Activated CD4-positive, alpha-beta T cell treated with anti-CD3 and anti-CD28 coated beads, Interleukin-2, amount 50 U/mL, for 4 hours (primary cell): ENCODE measurements at places on chromosomes 7 and 10.

DNA sequence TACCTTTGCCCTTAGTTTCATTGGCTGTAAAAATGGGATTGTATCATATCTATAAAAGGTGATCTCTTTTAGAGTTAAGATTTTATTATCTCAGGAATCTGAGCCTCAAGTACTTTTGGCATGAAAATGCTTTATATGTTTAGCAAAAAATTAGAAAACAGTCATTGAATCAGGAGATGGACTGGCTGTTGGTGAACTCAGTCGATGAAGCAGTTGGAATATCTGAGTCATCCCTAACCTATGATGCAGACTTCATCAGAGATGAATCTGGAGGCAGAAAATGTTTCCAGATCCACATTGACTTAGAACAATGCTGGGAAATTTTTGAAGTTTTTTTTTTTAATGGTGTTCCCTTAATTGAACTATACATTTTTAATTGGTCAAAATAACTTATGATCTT is 228.5 kb downstream of the SLC25A13 start:
- no peak for DNase-seq

DNA sequence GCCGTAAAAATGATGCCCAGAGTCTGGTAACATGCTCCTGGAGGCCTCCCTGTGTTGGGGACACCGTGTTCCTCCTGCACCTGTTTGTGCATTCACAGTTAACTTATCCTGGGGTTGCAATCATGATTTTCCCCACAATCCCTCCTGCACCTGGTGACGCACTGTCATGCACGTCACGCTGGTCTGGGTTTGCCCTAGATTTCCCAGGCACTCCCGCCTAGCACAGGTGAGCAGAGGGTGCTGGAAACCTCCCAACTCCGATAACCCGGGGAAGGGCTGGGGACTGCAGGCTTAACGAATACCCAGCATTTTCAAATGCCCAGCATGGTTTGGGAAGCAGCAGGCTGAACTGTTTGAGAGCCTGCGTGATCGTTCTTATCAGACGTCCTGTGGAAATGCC is 427.1 kb downstream of the TCERG1L start:
- no peak for DNase-seq

- DNase-seq = no peak
These were observed at the start of gene HMX2 for GRCh38 chr10:123147635-123148413. Gene HMX2 (plus strand): TSS chr10:123148136. CDS start chr10:123148379, 243 bp downstream.

- DNase-seq = no peak
These were observed 88.3 kb upstream of the AGK start for GRCh38 chr7:141462958-141463357.

- DNase-seq = no peak
These were observed 15.6 kb upstream of the AKR1C3 start for GRCh38 chr10:5078547-5079180.

DNA sequence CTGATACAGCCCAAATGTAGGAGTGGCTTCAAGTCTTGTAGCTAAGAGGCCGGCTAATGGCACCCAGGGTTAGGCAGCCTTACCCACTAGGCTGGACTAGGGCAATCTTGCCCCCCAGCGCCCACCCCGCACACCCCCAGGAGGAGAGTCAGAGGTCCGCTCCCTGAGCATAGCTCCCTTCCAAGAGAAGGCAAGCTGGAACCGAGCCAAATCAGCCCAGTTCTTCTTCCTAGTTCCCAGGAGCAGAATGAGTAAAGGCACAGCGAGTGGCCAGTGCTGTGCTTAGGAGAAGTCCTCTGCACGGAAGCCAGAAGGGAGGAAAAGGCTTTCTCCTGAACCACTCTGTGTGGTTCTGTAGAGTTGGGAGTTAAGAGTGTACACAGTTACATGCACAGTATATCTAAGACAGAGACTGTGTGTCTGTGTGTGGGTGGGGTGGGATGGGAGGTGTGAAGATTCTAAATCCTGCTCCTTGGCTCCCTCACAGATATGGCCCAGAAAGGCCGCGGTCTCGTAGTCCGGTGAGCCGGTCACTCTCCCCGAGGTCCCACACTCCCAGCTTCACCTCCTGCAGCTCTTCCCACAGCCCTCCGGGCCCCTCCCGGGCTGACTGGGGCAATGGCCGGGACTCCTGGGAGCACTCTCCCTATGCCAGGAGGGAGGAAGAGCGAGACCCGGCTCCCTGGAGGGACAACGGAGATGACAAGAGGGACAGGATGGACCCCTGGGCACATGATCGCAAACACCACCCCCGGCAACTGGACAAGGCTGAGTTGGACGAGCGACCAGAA is 59.7 kb upstream of the PDCD4 start:
- DNase-seq = no peak

DNA sequence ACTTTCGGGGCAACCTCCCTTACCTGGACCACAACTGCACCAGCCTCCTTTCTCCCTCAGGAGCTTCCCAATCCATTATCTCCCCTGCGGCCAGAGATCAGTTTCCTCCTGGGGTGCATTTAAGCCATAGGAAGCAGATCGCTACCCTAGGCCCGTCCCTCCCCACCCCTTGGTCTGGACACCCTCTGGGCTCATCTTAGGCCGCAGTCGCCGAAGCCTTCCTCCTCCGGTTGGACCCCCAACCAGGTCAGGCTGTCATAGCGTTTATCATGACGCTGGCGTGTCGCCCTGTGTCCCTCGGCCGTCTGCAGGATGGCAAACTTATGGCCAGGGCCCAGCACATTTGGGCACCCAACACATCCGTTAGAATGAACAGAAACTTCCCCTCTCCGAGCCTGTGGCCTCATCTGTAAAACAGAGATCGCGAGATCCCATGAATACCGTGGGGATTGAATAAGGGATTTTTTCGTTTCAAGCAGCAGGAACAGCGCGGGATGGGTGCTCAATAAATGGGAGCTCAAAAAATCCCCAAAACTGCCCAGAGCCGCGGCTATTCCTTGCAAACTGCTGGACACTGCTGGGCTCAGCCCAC is 669 bp upstream of the AP5Z1 start:
- DNase-seq = no peak

- no peak for DNase-seq
These were observed 211.6 kb downstream of the SFMBT2 start for GRCh38 chr10:7199152-7199760.

GRCh38 chr10:106925191-106925590 is 239.3 kb downstream of the SORCS1 start:
- DNase-seq = no peak

- DNase-seq = no peak
These were observed 11.3 kb upstream of the RHOBTB1 start for GRCh38 chr10:60955316-60955715.

DNA sequence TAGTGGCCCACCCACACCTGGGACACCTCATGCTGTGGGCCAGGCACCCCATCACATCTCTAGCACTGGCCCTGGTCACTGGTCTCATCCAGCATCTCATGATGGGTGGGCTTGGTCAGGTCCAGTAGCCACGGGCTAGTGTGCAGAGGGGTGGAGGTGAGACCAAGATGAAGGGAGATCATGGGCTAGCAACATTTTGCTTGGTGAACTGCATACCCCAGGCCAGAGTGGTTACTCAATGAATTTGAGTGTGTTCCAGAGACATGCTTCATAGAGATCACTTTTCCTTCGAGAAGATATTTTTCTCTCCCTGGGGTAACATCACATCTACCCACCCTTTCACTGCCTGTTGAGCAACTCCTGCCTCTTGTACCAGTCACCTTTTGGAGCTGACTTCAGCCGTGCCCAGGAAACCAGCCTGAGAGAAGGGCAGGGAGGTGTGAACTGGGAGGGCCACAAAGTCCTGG is 44.2 kb downstream of the MINDY4 start:
- DNase-seq = no peak

- DNase-seq = no peak
These were observed 101.2 kb downstream of the MPP7 start for GRCh38 chr10:28201410-28202400.

GRCh38 chr7:151902311-151902710 is 25.4 kb upstream of the PRKAG2 start:
- DNase-seq = no peak

DNA sequence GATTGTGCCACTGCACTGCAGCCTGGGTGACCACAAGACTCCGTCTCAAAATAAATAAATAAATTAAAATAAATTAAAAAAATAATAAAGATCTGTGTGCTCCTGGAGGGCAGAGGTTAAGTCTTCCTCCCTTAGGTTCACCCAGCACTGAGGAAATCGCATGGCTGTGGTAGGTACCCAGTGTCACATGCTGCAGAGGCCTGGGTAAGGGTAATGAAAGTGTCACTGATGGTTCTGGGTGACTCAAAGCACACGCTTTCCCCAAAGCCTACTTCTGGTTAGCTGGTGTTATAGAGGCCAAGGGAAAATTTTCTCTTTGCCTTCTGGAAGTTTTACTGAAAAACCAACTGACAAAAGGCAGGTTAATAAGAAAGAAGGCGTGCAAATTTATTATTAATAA is 88.8 kb upstream of the ITGB1 start:
- no peak for DNase-seq

DNA sequence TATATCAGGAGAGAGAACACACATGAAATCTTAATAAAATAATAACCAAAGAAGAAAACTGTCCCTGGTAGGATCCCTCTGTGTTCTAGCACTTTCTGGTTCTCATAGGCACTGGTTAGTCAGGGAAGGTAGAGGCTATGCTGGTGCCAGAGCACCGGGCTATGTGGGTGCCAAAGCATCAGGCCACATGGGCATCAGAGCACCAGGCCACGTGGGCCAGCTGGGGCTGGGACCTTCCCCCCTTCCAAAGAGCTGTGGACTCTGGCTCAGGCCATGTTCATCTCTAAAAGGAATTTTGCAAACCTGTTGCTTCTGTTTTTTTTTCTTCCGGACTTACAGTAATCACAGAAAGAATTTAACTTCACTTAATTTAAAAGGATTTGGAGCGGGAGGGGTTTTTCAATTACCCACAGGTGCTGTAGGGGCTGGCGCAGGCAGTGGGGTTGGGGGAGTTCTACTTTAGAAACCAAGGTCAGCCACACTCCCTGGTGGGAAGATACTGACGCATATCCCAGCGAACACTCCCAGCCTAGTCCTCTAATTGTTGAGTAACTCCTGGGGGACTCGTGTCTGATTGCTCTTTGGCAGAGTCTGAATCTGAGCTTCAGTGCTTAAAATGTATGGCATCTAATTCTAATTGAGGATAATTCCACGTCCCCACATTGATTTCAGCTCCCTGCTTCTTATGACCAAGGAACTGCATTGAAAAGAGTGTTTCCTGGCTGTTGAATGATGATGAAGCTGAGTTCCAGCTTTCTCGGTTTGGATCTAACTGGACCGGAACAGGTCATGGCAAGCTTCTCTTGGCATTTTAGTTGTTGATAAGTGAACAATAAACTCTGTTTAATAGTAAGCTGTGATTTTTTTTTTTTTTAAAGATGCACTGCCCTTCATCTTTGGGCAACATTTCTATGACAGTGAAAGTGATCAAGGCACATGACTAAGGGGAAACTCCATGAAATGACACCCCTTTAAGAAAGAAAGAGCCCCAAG is 110.7 kb upstream of the FZD8 start:
- DNase-seq = no peak

- no peak for DNase-seq
These were observed 67.8 kb downstream of the EGFR start for GRCh38 chr7:55086413-55087201.

DNA sequence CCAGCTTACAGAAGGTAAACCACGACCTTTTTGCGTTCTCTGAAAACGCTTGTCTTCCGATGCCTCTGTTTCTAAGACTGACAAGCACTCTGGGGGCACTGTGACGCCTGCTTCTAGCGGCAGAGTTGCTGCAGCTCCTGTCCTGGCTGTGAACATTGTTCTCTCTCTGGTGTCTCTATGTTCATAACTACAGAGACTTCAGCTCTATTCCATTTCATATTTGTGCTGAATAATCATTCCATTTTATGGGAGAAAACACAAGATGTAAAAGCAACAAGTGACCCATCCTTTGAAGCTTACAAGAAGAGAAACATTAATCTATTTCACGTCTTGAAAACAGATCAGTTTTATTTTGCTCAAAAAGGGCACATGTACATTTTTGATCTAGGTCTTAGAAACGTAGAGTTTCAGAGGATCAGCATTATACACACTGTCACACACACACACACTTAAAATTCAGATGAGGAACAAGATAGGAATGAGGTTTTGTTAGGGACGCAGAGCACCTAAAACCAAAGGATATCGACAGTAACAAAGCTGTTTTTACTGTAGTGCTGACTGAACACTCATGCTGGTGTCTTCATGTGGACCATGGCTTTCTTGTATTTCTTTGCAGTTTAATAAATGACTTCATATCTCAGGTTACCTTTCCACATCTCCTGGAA is 3.0 kb downstream of the IKZF1 start:
- peak; percentile 69 for DNase-seq

- no peak for DNase-seq
These were observed 313.1 kb upstream of the ZNF32 start for GRCh38 chr10:43961523-43962345.

GRCh38 chr7:150736864-150737263 is 354 bp upstream of the GIMAP5 start:
- DNase-seq = no peak

- no peak for DNase-seq
These were observed 158.6 kb downstream of the GRK5 start for GRCh38 chr10:119365773-119366599.

DNA sequence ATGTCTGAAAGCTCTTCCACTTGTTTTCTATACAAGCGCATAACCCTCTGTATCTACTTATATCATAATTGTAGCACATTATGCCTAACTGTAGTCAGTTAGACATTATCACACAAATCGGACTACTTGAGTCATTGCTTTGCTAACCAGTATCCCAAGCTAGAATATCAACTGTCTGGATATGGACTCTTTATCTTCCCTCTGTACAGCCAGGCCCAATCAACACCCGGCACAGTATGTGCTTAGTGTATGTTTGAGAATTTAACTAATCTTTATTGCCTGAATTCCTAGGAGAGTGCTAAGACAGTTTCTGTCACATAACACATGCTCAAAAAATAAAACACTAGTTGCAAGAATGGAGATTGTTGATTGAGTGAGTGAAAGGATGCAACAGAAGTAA is 211.2 kb downstream of the ARL4A start:
- DNase-seq = no peak

DNA sequence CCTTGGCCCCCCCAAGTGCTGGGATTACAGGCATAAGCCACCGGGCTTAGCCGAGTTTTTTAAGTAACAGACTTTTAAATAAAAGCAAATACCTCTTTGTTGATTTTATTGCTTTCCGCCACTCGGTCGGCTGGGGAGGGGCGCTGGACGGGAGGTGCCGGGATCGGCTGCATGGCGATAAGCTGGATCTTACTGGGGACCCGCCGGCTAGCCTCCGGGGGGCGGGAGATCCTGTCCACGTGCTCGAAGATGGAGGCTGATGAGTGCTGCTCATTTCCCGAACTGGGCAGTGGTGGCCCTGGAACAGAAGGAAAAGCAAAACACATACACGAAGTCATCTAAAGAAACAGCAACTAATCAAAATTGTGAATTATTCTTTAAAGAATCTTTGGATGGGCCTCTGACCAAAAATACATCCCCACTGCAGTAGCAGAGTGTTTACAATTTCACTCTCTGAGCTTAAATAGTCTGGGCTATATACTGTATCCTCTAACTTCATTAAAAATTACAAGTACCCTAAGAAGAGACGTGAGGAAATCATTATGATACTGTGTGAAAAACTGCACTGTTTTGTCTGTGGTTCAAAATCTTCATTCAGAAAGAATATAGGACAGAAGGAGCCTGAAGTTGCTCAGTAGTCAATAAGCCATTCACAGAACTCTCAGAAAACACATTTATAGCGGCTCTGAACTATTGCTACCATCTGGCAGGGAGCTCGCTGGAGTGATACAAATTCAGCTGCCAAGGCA is 73.2 kb upstream of the ATP6V0A4 start:
- no peak for DNase-seq
